ENCODE measurements at places on chromosomes 6 and 20.

GRCh38 chr6:72699159-72699558, 77.3 kb downstream of the KCNQ5 start:
- no peaks in the 10 kb centered on the region for H3K4me1 ChIP-seq
- no peaks in the 10 kb centered on the region for H3K36me3 ChIP-seq
- no peak overlapping the region for H3K27ac ChIP-seq
- no peak for DNase-seq

DNA sequence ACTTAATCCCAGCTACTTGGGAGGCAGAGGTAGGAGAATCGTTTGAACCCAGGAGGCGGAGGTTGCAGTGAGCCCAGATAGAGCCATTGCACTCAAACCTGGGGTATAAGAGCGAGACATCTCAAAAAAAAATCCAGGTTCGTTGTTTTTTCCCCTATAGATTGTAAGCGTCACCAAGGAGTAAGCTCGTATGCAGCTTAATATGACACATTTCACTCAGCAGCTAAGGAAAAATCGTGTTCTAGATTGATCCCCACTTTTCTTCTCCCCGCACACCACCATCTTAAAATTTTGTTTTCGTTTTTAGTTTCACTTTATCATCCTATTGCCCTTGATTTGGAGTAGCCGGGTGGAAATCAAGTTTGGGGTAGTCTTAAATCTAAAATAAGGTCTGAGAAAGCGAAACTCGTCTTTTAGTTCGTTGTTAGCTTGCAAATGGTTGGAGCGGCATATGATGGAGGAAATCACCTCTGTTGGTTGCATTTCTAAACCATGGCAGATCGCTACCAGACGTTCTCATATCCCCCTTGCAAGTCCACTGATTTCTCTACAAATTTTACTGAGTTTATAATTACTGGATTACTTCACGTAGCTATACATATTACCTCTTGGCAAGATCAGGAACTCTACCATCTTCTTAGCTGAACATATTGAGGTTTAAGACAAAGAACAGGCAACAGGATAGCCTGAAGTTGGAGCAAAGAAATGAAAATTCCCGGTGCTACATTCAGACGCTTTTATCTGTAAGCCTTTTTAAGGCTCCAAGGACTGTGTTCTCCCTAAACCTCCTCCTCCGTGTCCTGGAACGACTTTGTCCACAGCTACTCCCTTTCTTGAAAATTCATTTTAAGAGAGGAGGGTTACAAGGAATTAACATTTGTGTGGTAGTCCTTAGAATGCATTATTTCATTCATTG, 91.1 kb upstream of the BTN3A2 start:
- DNase-seq, result no peak
- H3K4me1 ChIP-seq, result no peaks in the 10 kb centered on the region
- H3K27me3 ChIP-seq, result no peaks in the 10 kb centered on the region
- H3K4me3 ChIP-seq, result peak overlapping the region; percentile 64
- H3K36me3 ChIP-seq, result no peaks in the 10 kb centered on the region
- peak overlapping the region; percentile 93 for H3K27ac ChIP-seq

DNA sequence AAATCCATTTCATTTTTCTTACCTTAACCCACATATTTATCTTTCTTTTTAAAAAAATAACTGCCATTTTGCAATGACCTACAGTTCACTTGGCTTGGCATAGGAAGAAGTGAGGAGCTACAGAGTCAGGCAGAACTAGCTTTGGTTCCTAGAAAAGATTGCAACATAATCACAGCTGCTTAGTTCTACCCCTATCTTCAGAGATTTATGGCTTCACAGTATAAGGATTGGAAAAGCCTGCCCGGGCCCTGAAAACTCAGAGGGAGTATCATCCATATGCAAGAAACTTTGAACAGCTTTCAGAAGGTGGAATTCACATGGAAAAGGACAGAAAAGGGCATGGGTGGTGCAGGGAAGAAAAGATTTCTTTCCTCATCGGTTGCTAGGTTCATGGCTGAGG, 774.3 kb upstream of the CHD6 start:
- no peaks in the 10 kb centered on the region for H3K36me3 ChIP-seq
- H3K4me1 ChIP-seq, result no peaks in the 10 kb centered on the region
- H3K4me3 ChIP-seq, result no peak overlapping the region
- no peaks in the 10 kb centered on the region for H3K27me3 ChIP-seq

GRCh38 chr6:68716620-68717019, 81.5 kb downstream of the ADGRB3 start:
- H3K27ac ChIP-seq, result no peak overlapping the region
- no peaks in the 10 kb centered on the region for H3K27me3 ChIP-seq
- no peaks in the 10 kb centered on the region for H3K4me1 ChIP-seq
- H3K36me3 ChIP-seq, result no peaks in the 10 kb centered on the region
- H3K4me3 ChIP-seq, result no peak overlapping the region
- DNase-seq, result no peak

GRCh38 chr6:166106076-166106686, 61.5 kb downstream of the TBXT start:
- H3K4me3 ChIP-seq, result no peak overlapping the region
- no peak overlapping the region for H3K27ac ChIP-seq
- no peaks in the 10 kb centered on the region for H3K4me1 ChIP-seq
- DNase-seq, result no peak
- H3K36me3 ChIP-seq, result no peaks in the 10 kb centered on the region
- no peaks in the 10 kb centered on the region for H3K27me3 ChIP-seq

DNA sequence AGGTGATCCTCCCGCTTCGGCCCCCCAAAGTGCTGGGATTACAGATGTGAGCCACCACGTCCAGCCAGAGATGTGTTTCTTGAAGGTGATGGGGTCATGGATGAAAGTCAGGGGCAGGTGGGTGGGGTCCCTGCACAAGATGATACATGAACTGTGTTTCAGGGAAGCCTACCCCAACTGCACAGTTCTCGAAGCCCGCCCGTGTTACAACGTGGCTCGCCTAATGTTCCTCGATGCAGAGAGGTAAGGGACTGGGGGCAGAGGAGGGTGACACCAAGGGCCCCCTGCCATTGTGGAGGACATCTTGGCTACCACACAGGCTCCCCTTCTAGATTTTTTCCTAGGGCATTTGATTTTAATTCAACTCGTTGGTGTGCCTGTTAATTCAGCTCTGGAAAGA, 11.9 kb upstream of the CAPN11 start:
- H3K4me3 ChIP-seq, result no peak overlapping the region
- H3K36me3 ChIP-seq, result peaks cover 3% of the 10 kb centered on the region
- DNase-seq, result no peak
- no peaks in the 10 kb centered on the region for H3K27me3 ChIP-seq

- H3K4me3 ChIP-seq, result no peak overlapping the region
- no peak overlapping the region for H3K27ac ChIP-seq
Observed at GRCh38 chr6:26170181-26170580, 83.0 kb downstream of the HFE start.

DNA sequence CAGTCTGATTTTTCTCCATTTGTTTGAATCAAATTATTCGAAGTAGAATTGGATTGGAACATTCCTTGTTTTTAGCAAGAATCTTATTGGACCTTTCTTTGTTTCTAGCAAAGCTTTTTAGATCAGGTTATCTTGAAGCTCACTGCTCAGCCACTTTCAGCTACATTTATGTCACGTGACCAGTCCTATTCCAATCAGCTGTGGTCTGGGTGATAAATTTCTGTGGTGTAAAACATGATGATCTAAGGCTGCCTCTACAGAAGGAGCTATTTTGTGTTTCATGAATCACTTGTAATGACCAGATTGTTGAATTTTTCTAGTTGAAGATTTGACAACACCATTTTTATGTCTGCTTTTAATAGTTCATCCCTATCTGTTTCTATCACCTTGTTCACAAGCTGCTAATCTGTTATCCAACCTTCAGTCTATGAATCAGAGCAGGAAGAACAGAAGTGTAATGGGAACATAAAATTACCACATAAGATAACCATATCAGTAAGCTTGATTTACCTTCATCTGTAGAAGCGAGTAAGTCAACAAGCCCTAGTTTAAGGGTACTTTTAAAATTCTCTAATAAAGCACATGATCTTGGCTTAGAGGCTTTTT, 101.0 kb upstream of the MAP3K7 start:
- no peaks in the 10 kb centered on the region for H3K36me3 ChIP-seq
- no peak overlapping the region for H3K27ac ChIP-seq
- no peaks in the 10 kb centered on the region for H3K27me3 ChIP-seq

DNA sequence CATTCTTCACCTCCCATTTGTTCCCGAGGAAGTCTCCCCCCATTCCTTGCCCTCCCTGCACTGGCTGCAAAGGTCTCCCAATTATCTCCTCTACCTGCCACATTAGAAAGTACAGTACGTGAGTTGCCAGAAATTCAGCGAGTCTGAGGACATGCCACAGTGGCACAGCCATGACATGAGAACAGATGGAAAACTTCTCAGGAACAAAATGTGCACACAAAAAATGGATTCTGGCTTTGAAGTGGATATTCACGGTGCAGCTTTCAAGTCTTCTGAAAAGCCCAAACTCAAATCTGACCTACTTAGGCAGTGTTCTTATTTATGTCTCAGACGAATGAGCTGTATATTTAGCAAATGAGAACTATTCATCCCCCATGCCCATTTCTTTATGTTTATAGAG, 269.1 kb upstream of the ARID1B start:
- no peak overlapping the region for H3K27ac ChIP-seq
- H3K4me1 ChIP-seq, result no peaks in the 10 kb centered on the region
- no peak overlapping the region for H3K4me3 ChIP-seq

GRCh38 chr6:146891615-146892265, 293.0 kb downstream of the ADGB start:
- DNase-seq, result no peak
- no peaks in the 10 kb centered on the region for H3K4me1 ChIP-seq
- H3K4me3 ChIP-seq, result no peak overlapping the region
- H3K36me3 ChIP-seq, result no peaks in the 10 kb centered on the region
- H3K27me3 ChIP-seq, result no peaks in the 10 kb centered on the region

GRCh38 chr6:30862156-30862875, 22.0 kb upstream of the DDR1 start:
- no peaks in the 10 kb centered on the region for H3K4me1 ChIP-seq
- H3K36me3 ChIP-seq, result no peaks in the 10 kb centered on the region
- no peak overlapping the region for H3K4me3 ChIP-seq
- H3K27ac ChIP-seq, result no peak overlapping the region
- DNase-seq, result no peak
